ENCODE measurements at places on chromosomes 1 and 21.

- DNase-seq, result no peak
These were observed 23.2 kb downstream of the MCOLN2 start for GRCh38 chr1:84973498-84974334.

- no peak for DNase-seq
These were observed 462 bp upstream of the RXRG start for GRCh38 chr1:165445388-165445787.

DNA sequence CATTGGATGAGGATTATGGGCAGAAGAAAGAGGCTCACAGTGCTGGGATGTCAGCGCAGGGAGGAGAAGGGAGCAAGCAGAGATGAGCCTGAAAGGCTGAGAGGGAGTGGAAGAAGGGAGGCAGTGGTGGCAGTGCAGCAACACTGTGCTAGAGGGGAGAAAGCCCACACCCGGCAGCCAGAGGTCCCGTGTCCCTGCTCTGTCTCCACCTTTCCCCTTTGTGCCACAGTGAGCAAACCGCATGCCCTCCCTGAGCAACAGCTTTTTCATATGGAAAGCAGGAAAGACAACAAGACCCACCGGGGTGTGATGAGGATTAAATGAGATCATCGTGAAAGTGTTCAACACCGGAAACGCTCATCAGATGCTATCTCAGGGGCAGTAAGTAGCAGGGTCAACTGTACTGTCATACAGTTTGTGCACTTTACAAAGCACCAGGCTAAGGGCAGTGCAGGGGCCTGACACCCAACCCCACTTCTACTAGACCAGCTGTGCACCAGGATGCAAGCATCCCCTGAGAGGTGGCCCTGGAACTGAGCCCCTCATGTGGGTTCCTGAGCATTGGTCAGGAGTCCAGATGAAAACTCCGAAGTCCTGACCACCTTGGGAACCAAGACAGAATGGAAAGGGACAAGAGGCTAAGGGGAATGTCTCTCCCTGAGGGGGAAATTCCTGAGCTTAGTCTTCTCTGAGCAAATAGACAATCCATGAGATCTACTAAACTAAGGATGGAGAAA lies 9.1 kb downstream of the NHLH1 start:
- peak; percentile 15 for DNase-seq

GRCh38 chr21:43869486-43870325 lies 4.7 kb downstream of the AGPAT3 start:
- DNase-seq, result no peak

DNA sequence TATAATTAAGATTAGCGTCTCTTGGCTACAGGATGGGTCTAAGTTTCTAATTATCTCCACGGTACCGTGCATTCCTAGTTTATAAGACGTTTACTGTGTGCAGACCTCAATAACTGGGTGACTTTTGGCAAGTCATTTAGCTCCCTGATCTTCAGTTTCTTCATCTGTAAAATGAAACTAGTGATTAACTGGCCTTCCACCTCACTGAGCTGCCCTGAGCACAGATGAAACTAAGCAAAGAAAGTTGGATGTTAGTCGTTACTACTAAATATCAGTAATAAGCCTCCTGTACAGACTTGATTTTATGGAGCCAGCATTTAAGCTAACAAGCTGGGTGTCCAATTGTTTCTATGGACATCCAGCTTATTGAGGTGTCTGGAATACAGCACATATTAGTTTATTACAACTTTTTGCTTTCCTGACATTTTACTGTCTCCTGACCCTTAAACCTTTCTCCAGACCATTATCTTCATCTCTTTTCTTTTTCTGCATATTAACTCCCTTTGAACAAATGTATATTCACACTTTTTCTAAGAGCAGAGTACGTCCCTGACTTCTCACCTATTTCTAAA lies 1.1 kb downstream of the CR2 start:
- DNase-seq, result no peak

All from CD4-positive, alpha-beta T cell treated with Interleukin-17A for 1 hour (primary cell).